Mesenchymal stem cell (in vitro differentiated cells and primary cell): ENCODE measurements at places on chromosomes 11 and 22.

DNA sequence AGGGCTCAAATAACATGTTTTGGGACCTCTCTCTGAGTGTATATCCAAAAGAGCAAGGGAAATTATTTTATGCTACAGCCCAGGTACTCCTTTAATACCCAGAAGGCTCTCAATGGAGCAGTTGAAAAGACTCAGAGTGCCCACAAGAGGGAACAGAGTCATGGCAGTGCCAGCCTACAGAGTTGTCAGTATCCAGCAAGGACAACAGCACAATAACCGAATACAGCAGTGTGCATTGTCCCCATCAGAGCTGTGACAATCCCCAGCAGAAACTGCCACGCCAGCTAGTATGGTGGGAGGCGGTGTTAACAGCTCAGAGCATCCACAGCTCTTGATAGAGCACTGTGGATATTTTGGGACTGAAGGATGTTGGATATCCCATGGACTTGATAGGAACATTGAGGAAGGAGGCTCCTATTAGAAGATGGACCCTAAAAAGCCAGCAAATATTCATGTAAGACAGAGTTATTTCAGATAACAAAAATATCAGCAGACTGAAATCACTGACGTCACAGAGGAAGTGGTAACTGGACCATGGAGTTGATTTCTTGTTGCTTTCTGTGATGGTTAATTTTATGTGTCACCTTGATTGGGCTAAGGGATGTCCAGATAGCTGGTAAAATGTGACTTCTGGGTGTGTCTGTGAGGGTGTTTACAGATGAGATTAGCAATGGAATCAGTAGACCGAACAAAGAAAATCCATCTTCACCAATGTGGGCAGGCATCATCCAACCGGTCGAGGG is 17.7 kb upstream of the PAFAH1B2 start:
- DNase-seq: no peak

DNA sequence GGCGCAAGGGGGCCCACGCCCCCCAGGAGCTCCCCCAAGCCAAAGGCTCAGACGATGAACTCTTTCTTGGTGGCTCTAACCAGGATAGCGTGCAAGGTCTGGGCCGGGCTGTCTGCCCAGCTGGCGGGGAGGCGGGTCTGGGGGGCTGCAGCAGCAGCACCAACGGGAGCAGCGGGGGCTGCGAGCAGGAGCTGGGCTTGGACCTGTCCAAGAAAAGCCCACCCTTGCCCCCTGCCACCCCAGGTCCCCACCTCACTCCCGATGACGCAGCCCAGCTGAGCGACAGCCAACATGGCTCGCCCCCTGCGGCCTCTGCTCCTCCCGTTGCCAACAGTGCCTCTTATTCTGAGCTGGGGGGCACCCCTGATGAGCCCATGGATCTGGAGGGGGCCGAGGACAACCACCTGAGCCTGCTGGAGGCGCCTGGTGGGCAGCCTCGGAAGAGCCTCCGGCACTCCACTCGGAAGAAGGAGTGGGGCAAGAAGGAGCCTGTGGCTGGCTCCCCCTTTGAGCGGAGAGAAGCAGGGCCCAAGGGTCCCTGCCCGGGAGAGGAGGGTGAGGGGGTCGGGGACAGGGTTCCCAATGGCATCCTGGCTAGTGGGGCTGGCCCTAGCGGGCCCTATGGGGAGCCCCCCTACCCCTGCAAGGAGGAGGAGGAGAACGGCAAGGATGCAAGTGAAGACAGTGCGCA is 21.6 kb upstream of the TMEM191C start:
- no peak for DNase-seq

GRCh38 chr11:73914284-73914683 is 36.5 kb upstream of the DNAJB13 start:
- no peak for DNase-seq

GRCh38 chr11:7098235-7098832 is 9.5 kb downstream of the RBMXL2 start:
- peak; percentile 65 for DNase-seq

DNA sequence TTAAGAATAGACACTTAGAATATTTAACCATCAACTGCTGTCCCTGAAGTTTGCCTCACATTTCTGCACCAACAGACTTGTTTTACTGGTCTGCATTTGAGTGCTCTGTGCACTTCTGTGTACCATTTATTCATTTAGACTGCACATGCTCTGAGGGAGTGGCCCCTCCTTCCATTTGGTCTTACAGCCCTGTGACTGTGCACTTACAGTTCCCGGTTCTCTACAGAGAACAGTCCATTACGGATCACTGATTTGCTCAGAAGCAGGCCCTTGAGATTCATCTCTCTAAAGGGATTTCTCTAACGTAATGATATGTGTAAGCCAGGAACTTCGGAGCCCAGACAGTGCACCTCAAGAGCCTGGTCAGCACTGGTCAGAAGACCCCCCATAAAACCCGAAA is 247.3 kb upstream of the BLID start:
- DNase-seq: no peak

GRCh38 chr11:126361400-126361799 is 5.9 kb downstream of the ST3GAL4 start:
- no peak for DNase-seq
